ENCODE measurements at places on chromosomes 13 and 19. TPM values are rescaled to one million over a fixed set of nuclear protein-coding genes. Genes with fewer than 3 reads are reported as not detected.
A peak's percentile ranks its signal among the peaks of the same experiment; 100 is the strongest.

- H3K27me3 ChIP-seq: no peaks in the 10 kb centered on the region
- peaks cover 23% of the 10 kb centered on the region for H3K36me3 ChIP-seq
- H3K27ac ChIP-seq: peak within 1 kb of the TSS; percentile 97
Observed at GRCh38 chr19:49362048-49362928, at the start of gene TEAD2. TEAD2 (minus strand) TSS chr19:49362416; CDS start chr19:49360075, 2,341 bp downstream.

- H3K36me3 ChIP-seq: peaks cover 52% of the 10 kb centered on the region
- H3K27ac ChIP-seq: no peak overlapping the region
- no peak for DNase-seq
- H3K4me3 ChIP-seq: no peak overlapping the region
- H3K4me1 ChIP-seq: peaks cover 9% of the 10 kb centered on the region
Observed at GRCh38 chr13:19836472-19836871, 27.0 kb downstream of the ZMYM5 start.

DNA sequence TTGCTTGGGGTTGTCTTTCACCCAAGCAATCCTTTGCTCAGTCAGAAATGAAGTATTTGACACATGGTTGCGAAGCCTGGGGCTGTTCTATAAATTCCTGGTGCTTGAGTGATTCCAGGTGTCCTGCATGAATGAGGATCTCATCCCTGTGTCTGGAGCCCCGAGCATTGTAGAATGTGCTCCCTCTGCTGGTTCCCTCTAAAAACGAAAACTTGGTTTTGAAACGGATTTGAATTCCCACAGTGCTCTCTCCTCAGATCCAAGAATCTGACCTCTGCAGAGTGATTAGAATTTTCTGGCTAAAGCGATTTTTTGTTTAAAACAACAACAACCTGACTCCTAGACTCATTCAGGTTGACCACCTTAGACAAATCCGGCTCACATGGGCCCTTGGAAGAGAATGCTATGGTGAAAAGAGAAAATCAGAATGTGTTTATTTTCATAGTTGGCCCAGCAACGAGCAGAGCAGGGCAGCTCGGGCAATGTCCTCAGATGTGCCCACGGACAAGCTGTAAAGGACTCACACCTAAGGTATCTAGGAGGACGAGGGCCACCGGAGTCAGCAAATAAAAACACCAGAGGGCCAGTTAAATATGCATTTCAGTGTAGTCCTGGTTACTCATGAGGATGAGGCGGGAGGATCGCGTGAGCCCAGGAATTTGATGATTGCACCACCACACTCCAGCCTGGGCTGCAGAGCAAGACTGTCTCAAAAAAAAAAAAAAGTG lies 8.7 kb upstream of the ATP12A start:
- H3K27ac ChIP-seq: no peak overlapping the region
- H3K4me1 ChIP-seq: no peaks in the 10 kb centered on the region
- H3K36me3 ChIP-seq: no peaks in the 10 kb centered on the region
- no peak overlapping the region for H3K4me3 ChIP-seq

DNA sequence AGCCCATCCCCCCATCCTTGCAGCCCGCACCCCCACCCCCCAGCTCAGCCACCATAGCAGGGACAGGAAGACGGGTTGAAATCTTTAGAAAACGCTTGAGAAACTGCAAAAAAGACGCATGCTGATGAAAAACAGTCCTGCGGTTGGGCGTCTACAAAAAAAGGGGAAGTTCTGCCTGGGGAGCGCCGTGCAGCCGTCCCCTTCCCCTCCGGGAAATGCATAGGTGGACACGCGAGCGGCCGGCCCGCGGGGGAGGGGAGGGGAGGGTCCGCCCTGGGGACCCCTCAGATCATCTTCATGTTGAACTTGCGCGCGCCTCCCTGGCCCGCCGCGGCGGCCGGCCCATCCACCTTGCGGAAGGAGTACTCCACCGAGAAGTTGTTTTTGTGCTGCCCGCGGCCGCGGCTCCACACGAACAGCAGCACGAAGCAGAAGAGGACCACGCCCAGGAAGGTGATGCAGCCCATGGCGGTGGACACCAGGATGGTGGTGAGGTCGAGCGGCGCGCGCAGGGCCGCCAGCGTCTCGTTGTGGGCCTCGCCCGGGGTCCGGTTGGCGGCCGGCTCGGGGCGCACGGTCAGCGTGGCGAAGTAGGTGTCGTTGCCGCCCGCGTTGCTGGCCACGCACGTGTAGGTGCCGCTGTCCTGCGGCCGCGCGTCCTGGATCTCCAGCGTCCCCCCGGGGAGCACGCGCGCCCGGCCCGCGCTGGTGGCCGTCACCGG lies 7.9 kb upstream of the PEAK3 start:
- peak overlapping the region; percentile 44 for H3K4me3 ChIP-seq
- H3K36me3 ChIP-seq: no peaks in the 10 kb centered on the region
- peaks cover 28% of the 10 kb centered on the region for H3K27me3 ChIP-seq
- no peaks in the 10 kb centered on the region for H3K4me1 ChIP-seq
- no peak for DNase-seq

DNA sequence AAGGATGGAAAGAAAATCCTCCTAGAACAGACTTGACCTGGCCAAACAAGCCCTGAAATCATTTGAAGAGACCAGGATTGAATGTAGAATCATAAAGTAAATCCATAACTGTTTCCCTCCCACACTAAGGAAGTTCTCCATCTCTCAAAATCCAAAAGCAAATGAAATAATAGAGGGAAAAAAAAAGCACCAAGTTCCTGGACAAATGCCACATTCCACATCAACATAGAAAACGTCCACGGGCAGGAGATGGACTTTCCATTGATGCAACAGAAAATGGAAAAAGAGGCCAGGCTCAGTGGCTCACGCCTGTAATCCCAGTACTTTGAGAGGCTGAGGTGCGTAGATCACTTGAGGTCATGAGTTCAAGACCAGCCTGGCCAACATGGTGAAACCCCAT lies 56.2 kb downstream of the INSR start:
- H3K36me3 ChIP-seq: no peaks in the 10 kb centered on the region
- DNase-seq: no peak
- H3K4me3 ChIP-seq: no peak overlapping the region
- H3K27ac ChIP-seq: no peak overlapping the region
- H3K27me3 ChIP-seq: no peaks in the 10 kb centered on the region

GRCh38 chr13:29457299-29457698 lies 138.2 kb downstream of the SLC7A1 start:
- H3K27me3 ChIP-seq: no peaks in the 10 kb centered on the region
- no peaks in the 10 kb centered on the region for H3K36me3 ChIP-seq
- H3K27ac ChIP-seq: peak overlapping the region; percentile 69
- H3K4me3 ChIP-seq: no peak overlapping the region

DNA sequence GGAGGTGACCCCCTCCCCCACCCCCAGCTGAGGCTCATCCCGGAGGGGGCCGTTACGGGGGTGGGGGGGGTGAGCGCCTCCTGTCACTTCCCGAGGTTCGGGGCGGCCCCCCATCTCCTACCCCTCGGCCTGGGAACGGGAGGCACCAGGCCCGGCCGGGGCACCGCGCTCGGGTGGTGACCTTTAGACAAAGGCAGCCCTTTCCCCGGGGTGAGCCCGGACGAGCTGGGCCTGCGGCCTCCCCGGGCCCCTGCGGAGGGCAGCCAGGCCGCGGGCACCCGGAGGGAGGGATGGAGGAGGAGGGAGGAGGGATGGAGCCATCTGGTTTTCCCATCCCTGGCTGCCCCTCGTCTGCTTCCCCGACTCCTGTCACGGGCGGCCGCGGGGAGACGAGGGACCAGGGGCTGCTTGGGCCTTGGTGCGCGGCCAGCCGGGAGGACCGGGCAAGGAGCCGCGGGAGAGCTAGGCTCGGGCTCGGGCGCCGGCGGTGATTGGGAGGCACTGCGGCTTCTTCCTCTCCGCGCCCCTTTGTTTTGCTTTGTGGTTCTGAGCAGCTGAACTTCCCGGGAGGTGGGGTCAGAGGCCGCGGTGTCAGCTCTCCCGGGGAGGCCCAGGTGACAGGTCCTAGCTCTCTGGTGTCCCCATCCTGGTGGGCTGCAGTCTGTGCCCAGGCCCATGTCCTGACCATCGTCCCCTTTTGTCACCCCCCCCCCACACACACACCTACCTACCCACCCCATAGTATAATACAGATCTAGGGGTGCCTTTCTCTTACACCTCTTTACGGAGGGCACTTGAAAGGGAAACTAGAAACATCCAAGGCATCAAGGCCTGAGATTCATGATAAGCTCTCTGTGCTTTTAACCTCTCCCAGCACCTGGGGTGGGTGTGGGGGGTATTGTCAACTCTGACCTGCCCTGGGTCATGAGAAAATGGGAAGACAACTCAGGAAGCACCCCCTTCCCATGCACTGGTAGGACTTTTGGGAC lies 1.3 kb downstream of the BICRA start:
- no peaks in the 10 kb centered on the region for H3K27me3 ChIP-seq
- no peak for DNase-seq
- H3K4me1 ChIP-seq: no peaks in the 10 kb centered on the region
- H3K27ac ChIP-seq: peak overlapping the region; percentile 99
- H3K36me3 ChIP-seq: no peaks in the 10 kb centered on the region

GRCh38 chr13:28582225-28582891 lies 76.6 kb upstream of the POMP start:
- H3K4me1 ChIP-seq: no peaks in the 10 kb centered on the region
- H3K4me3 ChIP-seq: no peak overlapping the region
- no peaks in the 10 kb centered on the region for H3K36me3 ChIP-seq

DNA sequence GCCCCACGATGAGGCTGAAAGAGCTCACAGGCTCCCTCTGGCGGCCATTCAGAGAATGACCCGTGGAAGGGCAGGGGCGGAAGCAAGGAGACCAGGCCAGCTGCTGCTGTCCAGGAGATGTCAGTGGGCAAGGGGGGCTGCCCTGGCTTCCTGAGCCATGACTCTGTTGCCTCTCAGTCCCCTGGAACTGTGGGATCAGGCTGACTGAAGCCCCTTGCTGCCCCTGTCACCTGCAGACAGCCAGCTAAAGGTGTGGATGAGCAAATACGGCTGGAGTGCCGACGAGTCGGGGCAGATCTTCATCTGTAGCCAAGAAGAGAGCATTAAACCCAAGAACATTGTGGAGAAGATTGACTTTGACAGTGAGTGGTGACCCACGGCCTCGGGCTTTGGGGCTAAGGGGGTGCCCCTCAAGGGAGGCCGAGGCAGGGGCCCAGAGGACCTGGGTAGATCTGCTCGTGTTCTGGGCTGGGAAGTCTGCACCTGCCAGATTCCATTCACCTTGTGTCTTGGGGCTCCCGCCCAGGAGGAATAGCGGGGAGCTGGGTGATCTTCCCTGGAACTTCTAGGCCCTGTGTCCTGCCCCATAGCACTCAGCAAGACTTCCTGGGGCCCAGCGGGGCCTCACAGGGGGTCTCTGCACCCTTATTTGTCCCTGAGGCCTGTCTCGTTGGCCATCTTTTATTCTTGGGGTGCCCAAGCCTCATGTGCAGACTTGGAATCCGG lies 12.5 kb upstream of the ACTN4 start:
- peaks cover 63% of the 10 kb centered on the region for H3K36me3 ChIP-seq
- H3K27me3 ChIP-seq: no peaks in the 10 kb centered on the region
- H3K4me1 ChIP-seq: no peaks in the 10 kb centered on the region
- H3K27ac ChIP-seq: peak overlapping the region; percentile 31
- H3K4me3 ChIP-seq: no peak overlapping the region

DNA sequence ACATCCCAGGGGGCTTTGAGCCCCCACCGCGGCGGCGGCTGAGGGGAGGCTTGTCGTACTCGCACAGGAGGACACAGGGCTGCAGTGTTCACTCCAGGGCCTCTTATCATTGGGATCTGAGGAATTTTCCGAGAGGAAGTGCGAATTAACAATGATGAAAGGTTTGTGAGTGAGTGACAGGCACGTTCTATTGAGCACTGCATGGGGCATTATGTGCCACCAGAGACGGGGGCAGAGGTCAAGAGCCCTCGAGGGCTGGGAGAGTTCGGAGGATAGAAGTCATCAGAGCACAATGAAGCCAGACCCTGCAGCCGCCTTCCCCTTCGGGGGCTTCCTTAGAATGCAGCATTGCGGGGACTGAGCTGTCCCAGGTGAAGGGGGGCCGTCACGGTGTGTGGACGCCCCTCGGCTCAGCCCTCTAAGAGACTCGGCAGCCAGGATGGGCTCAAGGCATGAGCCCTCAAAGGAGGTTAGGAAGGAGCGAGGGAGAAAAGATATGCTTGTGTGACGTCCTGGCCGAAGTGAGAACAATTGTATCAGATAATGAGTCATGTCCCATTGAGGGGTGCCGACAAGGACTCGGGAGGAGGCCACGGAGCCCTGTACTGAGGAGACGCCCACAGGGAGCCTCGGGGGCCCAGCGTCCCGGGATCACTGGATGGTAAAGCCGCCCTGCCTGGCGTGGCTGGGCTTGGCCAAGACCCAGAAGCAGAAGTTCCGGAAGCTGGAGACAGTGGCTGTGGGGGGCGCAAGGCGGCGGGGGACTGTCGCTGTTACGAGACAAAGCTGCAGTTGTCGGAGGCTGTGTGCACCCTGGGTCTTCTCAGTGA lies 53.9 kb downstream of the MCF2L start:
- H3K4me1 ChIP-seq: no peaks in the 10 kb centered on the region
- H3K27ac ChIP-seq: peak overlapping the region; percentile 44

DNA sequence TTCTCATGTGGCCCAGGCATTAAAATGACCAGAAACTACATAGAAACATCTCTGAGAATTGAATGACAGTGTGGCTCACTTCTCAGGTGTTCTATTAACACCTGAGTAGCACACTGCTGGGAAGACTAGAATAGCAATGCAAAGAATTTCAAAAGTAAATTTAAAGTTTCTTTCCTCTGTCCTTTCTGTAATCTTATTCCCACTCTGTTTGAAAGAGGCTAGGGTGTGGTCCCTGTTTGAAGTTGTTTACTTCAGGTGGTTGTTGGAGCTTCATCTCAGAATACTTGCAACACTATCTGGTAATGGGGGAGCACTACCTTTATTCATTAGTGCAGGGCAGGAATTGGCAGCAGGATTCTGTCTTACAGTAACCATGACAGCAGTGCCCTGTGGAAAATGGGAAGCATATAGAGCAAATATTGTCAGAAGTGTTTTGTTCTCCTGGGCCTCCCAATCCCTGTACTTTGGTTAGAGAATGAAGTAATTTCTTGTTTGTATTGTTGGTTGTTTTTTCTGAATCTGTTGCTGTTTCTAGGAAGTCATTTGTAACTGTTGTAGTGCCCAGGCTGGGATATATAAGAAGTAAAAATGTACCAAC lies 1210.2 kb upstream of the ATXN8OS start:
- H3K27ac ChIP-seq: no peak overlapping the region
- H3K4me1 ChIP-seq: no peaks in the 10 kb centered on the region

- H3K36me3 ChIP-seq: peaks cover 10% of the 10 kb centered on the region
- H3K27ac ChIP-seq: no peak overlapping the region
- no peak for DNase-seq
- no peaks in the 10 kb centered on the region for H3K27me3 ChIP-seq
- H3K4me1 ChIP-seq: no peaks in the 10 kb centered on the region
Observed at GRCh38 chr13:41942462-41943094, 18.3 kb downstream of the VWA8 start.

DMKN gene
- total RNA-seq: 6.9 TPM

ATP4A gene
- total RNA-seq: not detected

MAST1 gene
- not detected for total RNA-seq

CALR3 gene
- not detected for total RNA-seq

OR7C1 gene
- not detected for total RNA-seq

GPR4 gene
- total RNA-seq: 6.2 TPM

MEX3D gene
- 17.0 TPM for total RNA-seq

STAP2 gene
- 11.8 TPM for total RNA-seq
